ENCODE measurements at places on chromosomes 6 and 20.

DNA sequence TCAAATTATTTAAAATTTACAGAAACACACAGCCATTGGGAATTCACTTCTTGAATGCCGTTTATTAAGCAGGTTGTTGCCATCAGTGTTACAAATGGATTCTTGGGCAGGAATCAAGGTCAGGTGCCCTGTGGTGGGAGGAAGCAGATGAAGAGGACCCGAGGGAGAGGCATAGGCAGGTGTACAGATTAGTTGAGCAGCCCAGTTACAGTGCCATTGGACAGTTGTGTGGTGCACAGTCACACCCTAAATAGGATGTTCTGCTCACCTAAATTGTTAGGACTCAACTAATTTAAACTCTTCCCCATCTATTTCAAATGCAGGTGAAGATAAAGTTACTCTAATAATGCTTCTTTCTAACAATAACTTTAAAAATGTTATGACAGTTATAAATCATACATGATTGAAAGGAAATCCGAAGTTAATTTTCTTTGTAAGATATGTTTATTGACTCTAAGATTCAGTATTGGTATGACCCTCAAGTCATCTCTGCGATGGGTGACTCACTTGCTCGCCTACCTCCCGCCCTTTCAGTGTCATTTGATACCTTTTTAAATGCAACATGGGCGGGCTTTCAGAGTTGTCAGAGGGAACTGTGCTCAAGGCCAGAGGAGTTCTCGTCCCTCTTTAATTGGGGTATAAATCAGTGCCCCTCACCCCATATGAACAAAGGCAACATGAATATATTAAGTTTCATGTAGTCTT lies 35.1 kb downstream of the DSE start:
- DNase-seq = no peak

DNA sequence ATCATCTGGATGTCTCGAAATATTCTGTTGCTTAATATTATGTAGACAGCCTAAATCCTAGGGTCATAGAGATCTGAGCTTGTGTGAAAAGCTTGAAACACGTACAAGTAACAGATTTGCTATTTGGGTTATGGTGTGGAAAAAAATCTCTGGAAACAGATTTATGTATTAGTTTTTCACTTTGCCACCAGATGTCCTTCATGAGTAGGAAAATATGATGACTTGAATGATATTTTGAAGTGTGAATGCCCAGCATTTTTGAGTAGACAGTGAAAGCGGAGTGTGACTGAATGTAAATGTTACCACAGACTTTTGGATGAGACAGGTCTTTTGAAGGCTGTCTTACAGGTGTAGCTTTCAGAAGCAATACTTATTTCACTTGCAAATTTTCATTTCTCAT lies 4.2 kb upstream of the BMP6 start:
- no peak for DNase-seq

GRCh38 chr20:58893355-58894120 lies 41.0 kb downstream of the GNAS start:
- no peak for DNase-seq

DNA sequence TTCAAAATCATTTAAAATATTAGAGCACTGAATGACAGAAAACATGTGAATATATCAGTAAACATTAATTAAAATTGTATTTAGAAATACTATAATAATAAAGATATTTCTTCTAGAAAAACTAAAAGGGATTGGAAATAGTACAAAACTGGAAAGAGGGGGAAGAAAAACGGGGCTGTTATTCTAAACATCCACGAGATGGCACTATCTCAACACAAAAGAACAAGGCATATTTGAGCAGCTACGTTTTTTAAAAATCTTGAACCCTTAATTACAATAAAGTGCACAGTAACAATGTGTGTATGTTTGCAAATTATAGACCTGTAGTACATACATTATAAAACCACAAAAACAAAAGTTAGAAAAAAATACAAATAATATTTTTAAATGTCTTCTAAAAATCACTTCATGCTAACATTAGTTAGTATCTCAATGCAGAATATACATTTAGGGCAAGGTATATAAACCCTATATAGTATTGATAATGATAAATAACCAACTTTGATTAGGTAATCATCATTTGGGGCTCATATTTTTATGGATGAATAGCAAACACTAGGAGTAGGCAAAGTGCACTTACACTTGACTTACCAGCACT lies 42.5 kb upstream of the PNISR start:
- no peak for DNase-seq

GRCh38 chr6:65468307-65468706 lies 238.7 kb downstream of the EYS start:
- no peak for DNase-seq

DNA sequence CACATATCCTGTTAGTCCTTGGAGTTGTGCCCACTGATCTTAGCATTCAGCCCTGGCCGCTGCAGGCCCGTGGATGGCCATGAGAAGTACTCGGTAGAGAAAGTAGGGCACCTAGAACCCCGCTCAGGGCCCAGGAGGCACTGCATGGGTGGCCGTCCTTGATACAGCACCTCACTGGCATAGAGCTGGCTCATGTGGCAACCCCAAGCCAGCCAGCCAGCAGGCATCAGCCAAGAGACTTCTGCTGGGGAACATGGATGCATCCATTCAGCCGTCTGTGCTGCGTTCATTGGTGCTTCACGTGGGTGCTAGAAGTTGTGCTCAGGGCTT lies 10.6 kb downstream of the PYGB start:
- no peak for DNase-seq

DNA sequence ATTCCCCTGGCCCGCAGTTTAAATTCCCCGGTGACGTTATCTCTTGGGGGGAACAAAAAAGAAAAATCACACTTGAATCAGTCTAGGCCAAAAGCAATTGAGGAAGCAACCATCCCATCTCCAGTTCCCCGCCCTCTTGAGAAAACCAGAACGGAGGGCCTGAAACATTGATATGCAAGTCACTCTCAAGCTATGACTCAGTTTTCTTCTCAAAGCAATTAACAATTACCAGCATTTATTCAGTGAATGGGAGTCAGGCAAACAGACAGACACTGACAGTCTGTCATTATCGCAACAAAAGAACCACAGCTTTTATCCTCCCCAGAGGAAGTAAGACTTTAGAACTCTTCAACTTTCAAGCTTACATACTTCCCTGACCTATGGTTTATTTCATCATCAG lies 100.9 kb downstream of the OPRM1 start:
- no peak for DNase-seq

DNA sequence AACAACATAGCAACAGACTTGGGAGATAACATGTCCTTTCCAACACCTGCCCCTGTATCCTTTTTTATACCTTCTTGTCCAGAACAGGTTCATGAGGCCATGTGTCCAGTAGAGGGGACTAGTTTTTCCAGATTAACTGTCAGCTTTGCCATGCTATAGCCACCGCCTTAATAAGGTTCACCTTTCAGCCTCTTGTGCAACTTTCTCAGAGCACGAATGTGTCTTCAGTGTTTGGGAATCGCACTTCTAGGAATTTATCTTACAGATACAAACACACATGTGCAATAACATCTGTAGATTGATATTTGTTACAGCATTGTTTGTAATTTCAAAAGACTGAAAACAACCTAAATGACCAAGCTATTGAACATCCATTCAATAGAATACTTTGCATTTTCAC lies 21.4 kb downstream of the NCR2 start:
- no peak for DNase-seq

DNA sequence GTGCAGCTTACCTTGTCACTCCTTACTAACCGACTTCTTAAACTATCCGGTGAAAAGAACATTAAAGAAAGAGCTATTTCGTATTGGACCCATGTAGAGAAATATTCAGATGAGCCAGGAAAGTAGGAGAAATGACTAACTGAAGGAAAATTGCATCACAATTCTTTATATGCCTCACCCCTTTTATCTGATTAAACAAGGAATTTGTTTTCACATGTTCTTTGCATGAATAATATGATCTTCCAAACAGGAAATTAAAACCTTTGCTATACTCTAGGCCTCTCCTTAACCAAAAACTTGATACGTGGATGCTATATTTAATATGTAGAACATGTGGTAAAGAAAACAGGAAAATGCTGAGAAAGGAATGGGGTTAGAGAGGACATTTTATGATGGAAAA lies 41.9 kb upstream of the LRRC1 start:
- DNase-seq = peak; percentile 89

GRCh38 chr6:33620158-33620855 lies 815 bp upstream of the ITPR3 start:
- DNase-seq = peak; percentile 71

- DNase-seq = no peak
Measured at GRCh38 chr20:49184691-49185070, 3.5 kb downstream of the STAU1 start.

DNA sequence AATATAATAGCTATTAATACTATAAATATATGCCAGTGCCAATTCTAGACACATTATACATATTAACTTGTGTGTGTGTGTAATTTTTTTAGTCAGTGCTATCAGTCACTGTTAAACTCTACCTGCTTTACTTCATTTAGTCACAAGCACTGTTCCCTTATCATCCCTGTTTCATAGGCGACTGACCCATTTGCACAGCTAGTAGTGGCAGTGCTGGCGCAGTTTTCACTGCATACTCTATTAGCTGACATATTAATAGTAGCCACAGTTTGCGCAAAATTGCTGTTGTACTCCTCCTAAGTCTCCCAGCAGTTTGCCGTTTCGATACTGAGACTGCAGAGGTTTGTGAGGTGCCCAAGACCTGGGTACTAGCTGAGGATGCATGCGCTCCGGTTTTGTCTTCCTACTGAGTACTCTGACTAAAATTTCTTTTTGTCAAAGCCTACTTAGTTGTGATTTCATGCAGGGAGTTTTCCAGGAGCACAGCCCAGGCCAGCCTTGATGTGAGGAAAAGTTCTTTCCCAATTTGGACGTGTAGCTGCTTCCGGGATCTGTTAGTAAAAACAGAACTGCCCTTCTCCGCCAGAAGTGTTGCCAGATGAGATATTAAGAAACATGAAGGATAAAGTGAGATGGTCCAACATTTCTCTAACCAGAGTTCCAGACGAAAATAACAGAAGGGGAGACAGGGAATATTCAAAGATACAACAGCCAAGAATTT lies 5.6 kb downstream of the BAG2 start:
- no peak for DNase-seq

DNA sequence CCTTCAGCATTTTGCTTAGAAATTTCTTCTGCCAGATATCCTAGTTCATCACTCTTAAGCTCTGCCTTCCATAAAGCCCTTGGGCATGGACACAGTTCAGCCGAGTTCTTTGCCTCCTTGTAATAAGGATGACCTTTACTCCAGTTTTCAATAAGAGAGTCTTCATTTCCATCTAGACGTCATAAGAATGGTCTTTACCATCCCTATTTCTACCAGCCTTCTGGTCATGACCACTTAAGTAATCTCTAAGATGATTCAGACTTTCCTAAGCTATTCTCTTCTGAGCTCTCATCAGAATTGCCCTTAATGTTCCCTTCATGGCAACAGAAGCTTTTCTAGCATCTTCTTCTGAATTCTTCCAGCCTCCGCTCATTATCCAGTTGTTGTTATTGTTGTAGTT lies 126.1 kb downstream of the TFAP2C start:
- DNase-seq = no peak

DNA sequence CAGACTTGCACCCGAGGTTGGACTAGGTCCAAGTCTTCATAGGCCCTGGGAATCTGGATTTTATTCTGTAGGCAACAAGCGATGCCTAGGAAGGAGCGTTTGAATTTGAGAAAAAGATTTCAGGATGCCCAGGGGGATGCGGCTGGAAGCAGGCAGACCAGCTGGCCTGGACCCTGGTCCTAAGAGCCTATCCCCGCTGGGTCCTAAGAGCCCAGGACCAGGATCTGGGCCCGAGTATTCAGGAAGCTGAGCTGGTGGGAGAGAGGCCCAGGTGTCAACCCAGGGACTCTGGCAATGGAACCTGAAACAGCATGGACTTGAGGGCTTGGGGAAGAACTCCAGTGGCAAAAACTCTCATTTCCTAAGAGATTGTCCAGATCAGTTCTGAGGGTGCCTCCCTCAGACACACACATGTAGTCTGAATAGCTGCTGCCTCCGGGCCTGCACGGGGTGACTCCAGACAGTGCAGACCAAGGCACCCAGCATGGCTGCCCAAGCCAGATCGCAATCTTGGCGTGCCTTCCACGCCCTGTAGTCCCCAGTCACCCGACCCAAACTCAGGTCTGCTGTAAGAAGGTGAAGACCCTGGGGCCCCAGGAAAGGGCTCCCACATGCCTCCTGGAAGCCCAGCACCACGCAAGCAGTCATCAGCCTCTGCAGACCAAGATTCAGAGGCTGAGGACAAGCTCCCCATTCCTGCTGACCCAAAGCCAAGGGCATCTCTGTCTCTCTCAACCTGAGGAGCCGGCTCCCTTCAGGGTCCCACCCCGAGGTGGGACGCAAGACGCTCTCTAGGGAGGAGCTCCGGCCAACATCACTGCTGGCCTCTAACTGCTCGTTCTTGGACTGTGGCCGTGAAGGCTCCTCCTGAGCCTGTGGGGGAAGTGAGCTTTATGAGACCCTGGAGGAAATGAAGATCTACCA lies 34.4 kb downstream of the RRBP1 start:
- no peak for DNase-seq

DNA sequence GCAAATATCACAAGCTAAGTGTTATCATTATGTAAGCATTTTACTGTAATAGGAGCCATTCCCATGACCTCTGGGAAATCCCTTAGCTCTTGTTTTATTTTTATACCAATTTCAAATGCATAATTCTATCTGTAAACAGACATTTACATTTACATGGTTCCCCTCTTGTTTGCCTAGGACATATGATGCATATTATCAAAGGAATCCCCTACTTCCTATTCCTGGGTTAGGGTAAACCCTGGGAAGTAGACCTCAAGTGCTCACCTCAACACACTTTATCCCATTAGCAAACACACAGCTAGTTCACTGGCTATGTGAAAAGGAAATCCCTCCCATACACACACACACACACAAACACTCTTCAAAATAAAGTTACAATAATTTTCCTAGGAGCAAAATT lies 27.1 kb downstream of the PDE10A start:
- no peak for DNase-seq

GRCh38 chr6:116572162-116572561 lies 858 bp downstream of the RWDD1 start:
- no peak for DNase-seq

DNA sequence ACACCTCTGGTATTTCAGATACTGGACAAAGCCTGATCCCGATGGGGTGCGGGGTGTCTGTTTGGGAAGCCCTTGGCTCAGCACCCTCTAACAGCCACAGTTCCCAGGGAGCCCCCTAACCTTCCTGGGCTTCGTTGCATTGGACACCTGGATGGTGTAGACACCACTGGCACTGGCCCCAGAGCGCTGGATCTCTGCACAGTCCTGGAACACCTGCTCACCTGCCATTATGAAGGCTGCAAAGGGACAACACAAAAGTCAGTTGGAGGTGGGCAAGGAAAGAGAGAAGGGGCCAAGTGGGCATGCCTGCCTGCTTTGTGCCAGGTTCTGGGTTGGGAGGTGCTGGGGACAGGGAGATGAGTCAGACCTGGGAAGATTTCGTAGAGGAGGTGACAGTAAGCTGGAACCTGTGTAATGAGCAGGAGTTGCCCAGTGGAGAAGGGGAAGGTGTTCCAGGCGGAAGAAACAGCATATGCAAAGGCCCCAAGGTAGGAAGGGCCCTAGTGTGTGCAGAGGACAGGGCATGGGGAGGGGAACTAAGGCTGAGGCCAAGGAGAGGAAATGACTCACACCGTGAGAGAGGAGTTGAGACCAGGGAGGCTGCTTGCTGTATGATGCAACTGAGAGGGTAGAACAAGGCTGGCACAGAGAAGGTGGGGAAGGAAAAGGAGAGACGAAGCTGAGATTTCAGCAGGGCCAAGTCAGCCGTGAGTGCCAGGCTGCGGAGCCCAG lies 34.9 kb downstream of the ANGPT4 start:
- DNase-seq = peak; percentile 49

GRCh38 chr20:32227306-32227705 lies 19.6 kb downstream of the POFUT1 start:
- no peak for DNase-seq

- no peak for DNase-seq
Measured at GRCh38 chr6:71103130-71103529, 146.3 kb upstream of the B3GAT2 start.
